ENCODE measurements at places on chromosomes 16 and 17. TPM values are rescaled to one million over a fixed set of nuclear protein-coding genes. Genes with fewer than 3 reads are reported as not detected.

TVP23A gene
- not detected for total RNA-seq

HOXB9 gene
- total RNA-seq, result 0.49 TPM

PRDM7 gene
- total RNA-seq, result not detected

OMG gene
- total RNA-seq, result 6.0 TPM

HBA2 gene
- total RNA-seq, result not detected

CACNA1H gene
- 1.1 TPM for total RNA-seq

GFER gene
- total RNA-seq, result 12.3 TPM

XYLT1 gene
- total RNA-seq, result 1.2 TPM

CIITA gene
- total RNA-seq, result 0.06 TPM

TERB1 gene
- total RNA-seq, result 0.06 TPM

ESRP2 gene
- 0.16 TPM for total RNA-seq

TEKT3 gene
- not detected for total RNA-seq

TP53TG3B gene
- not detected for total RNA-seq

KRTAP4-3 gene
- not detected for total RNA-seq

GLOD4 gene
- total RNA-seq, result 63.1 TPM

TNK1 gene
- total RNA-seq, result 0.49 TPM

C17orf100 gene
- total RNA-seq, result 0.16 TPM

FBXW10 gene
- total RNA-seq, result not detected

POLR2A gene
- 76.9 TPM for total RNA-seq

SMIM5 gene
- not detected for total RNA-seq

LONP2 gene
- 48.1 TPM for total RNA-seq

KRT33A gene
- not detected for total RNA-seq

STH gene
- not detected for total RNA-seq

CBLN1 gene
- total RNA-seq, result not detected

NRN1L gene
- total RNA-seq, result not detected

CFAP97D1 gene
- not detected for total RNA-seq

CHD9NB gene
- 0.97 TPM for total RNA-seq

TPSG1 gene
- total RNA-seq, result not detected

LGALS9B gene
- total RNA-seq, result not detected

FOXN1 gene
- not detected for total RNA-seq

KCNH6 gene
- total RNA-seq, result 0.06 TPM

PYDC1 gene
- not detected for total RNA-seq

BORCS6 gene
- 9.3 TPM for total RNA-seq

RHBDL1 gene
- total RNA-seq, result 0.50 TPM

CCL4L2 gene
- total RNA-seq, result not detected

DNAI2 gene
- not detected for total RNA-seq

CTU2 gene
- total RNA-seq, result 11.9 TPM

ASGR1 gene
- total RNA-seq, result 15.1 TPM

KCTD19 gene
- 0.16 TPM for total RNA-seq

MT1G gene
- not detected for total RNA-seq

HS3ST4 gene
- not detected for total RNA-seq

RNU2-1 gene
- total RNA-seq, result not detected

KRTAP4-5 gene
- not detected for total RNA-seq

NAE1 gene
- total RNA-seq, result 47.7 TPM

CTRB2 gene
- not detected for total RNA-seq

KRT35 gene
- not detected for total RNA-seq

BCL6B gene
- total RNA-seq, result 99.3 TPM

PRAC2 gene
- not detected for total RNA-seq

KRTAP9-2 gene
- total RNA-seq, result not detected

MAP1LC3B gene
- total RNA-seq, result 36.8 TPM

SRL gene
- total RNA-seq, result 0.06 TPM

CDRT4 gene
- 4.9 TPM for total RNA-seq

SNAI3 gene
- not detected for total RNA-seq

DCTN5 gene
- 75.8 TPM for total RNA-seq
